Effector CD4-positive, alpha-beta T cell (primary cell): ENCODE measurements at places on chromosomes 6 and 20.

DNA sequence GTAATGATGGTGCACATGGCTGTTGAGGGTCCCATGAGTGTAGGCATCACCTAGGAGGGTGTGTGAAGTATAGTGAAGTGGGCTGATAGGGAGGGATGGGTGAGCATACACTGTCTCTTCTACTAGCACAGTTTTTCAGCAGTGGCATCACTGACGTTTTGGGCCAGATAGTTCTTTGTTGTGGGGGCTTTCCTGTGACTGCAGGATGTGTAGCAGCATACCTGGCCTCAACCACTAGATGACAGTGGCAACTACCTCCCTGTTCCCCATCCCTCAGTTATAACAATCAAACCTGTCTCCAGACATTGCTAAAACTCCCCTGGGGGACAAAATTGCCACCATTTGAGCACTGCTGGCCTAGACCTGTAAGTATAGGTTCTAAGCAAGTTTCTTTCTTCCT is 239.0 kb downstream of the FOXC1 start:
- no peak for DNase-seq

- no peak for DNase-seq
Measured at GRCh38 chr6:169169375-169169774, 84.3 kb downstream of the THBS2 start.

GRCh38 chr6:133547136-133547535 is 306.0 kb downstream of the EYA4 start:
- no peak for DNase-seq

GRCh38 chr20:48294196-48294595 is 508.9 kb upstream of the SULF2 start:
- DNase-seq = no peak

GRCh38 chr6:143468026-143468425 is 17.4 kb downstream of the PEX3 start:
- no peak for DNase-seq

DNA sequence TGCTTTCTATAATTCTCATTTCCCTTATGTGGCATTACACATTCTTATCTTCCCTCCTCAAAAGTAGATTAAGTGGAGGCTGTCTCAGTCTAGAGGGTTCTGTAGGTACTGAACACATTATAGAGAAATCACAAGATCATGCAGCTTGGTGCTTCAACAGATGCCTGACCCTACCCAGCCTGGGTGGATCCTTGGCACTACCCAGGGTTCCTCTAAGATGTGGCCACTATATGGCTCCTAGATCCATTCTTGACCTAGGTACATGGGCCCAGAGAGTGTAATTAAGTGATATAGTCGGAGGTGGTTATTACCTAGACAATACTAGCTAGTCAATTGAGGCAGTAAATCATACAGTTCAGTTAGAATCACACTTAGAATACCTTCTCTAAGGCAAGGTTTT is 213.9 kb downstream of the AKAP7 start:
- DNase-seq = no peak

- no peak for DNase-seq
Measured at GRCh38 chr20:53993310-53993709, 77.1 kb downstream of the BCAS1 start.

GRCh38 chr6:136887953-136888352 is 34.1 kb upstream of the SLC35D3 start:
- no peak for DNase-seq

DNA sequence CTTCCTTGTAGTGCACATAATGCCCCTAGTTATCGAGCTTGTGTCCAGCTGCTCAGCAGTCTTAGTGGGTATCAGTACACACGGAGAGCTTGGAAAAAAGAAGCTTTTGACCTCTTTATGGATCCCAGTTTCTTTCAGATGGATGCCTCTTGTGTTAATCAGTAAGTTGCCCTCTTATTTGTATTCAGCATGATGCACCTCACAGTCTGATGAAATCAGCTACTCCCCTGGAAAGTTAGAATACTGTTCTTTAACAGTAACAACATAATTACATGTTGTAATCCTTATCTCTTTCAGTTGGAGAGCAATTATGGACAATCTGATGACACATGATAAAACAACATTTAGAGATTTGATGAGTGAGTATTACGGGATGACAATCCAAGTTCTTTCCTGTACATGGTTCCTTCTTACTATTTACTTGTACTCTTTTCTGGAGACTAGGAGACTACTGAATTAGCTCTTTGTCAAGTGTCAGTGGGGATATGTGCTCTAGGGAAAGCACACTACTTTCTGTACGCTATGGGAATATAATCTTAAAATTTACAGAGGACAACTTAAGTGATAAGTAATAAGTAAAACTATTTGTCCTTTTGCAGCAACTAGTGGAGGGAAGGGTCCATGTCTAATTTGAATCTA is 39.1 kb downstream of the PGM3 start:
- no peak for DNase-seq

- DNase-seq = no peak
Measured at GRCh38 chr6:137550535-137550934, 56.3 kb upstream of the OLIG3 start.

- no peak for DNase-seq
Measured at GRCh38 chr20:4973330-4974097, 27.8 kb downstream of the SLC23A2 start.

DNA sequence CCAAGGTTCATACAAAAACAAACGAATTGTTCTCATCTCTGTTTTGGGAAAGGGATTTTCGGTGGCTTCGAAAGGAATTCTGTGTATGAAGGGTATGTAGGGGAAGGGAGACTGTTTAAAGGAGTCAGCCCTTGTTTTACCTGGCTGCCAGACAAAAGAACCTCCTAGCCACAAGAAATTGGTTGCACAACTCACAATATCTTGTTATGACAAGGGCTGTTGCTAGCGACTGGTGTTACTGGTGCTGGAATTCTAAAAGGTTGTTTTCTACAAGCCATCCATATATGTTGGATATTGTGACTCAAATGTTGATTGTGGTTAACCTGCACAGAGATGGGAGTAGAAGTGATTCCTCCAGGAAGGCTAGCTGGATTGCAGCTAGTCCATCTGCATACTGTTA is 34.6 kb upstream of the CITED2 start:
- DNase-seq = no peak

- DNase-seq = no peak
Measured at GRCh38 chr6:150654608-150655007, 54.9 kb downstream of the PLEKHG1 start.

DNA sequence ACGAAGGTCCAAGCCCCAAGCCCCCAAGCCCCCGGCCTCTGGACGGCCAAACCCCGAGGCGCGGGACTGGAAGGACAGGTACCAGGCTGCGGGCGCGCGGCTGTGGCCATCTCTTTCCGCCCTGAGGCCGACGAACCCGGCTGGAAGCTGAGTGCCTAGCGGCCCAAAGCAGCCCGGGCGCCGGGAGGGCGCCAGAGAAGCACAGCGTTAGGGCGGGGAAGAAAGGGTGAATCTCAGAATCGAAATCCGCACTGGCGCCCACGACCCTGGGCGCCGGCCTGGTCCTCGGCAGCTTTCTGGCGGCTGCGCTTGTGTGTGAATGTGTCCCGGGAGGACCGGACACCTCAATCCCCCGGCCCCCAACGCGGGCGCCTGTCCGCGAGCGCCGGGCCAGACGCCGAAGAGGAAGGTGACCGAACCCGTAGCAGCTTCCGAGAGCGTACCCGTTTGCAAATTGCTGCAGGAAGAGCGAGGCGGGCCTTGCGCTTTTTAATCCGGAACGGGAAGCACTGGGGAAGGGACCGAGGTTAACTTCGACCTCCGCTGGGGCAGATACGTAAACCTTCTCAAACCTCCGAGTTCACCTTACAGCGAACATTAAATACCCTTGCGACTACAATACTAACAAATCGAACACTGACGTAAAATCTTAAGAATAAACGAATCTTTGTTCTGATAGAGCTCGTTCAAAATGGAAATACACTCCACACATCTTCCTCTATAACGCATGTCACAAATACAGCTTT is 2.9 kb downstream of the NRN1 start:
- no peak for DNase-seq

DNA sequence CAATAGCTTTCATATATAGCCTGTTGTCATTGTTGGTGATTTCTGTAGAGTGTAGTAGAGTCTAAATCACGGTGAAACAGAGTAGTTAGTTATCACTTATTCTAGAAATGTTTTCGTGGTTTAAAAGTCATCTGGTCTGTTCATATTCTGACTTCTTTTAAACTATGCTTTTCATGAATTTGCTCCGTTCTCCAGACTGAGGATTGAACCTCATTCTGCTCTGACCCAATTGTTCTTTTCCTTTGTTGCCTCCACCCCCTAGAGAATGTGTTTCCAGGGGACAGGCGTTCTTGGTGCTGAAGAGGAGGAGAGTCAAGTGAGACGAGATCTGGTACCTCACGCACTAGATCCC is 748 bp upstream of the ZNF292 start:
- no peak for DNase-seq

- no peak for DNase-seq
Measured at GRCh38 chr6:110741517-110741916, 73.8 kb downstream of the CDK19 start.

GRCh38 chr6:142174703-142175102 is 27.6 kb downstream of the VTA1 start:
- no peak for DNase-seq

DNA sequence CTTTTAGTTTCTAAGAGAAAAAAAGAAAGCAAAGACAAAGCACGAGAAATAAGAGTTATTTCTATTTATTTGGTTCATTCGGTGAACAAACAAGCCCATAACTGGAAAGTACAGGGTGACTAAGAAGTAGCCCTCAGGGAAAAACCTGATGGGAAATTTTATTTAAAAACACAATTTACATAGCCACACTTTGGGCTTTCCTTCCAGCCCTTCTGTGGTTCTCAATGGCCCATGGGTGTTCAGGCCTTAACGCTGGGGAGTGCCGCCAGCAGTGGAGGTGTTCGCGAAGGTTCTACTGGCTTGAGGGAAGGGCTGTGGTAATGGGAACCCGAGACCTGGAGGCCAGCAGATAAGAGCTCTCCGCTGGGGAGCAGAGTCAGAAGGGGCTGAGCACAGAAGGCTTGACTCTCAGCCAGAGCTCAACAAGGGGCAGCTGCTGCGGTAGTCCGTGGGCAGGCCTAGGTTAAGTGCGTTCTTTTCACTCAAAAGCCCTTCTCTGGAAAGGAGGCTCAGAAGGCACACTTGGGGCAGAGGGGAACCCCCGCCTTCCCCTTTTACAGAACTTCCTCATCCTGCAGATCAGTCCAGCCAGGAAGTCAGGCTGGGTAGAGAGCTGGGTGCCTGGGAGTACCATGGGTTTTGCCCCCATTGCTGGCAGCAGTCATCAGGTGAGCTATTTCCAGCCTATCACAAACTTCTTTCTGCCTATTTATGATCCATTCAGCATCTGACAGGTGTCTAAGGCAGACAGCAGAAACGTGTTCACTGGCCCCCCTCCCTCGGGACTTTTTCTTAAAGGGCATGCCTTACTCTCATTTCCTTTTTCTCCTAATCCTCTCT is 8.8 kb upstream of the CD83 start:
- no peak for DNase-seq

DNA sequence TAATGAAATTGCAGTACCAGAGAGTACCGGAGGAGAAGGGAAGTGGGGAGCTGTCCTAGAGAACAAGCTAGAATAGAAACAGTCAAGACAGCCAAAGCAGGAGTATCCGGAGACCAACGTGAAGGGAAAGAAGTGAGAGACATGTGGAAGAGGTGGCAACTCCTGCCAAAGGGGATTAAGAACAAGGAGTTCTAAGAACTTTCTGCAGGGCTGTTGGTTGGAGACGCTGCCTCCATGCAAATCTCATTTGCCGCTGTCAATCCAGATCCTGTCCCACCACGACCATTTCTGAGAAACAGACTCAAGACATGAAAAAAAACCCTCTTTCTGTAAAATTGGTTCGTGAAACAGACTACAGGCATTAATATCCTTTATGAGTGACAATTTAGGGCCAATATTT is 595.7 kb downstream of the PTPRT start:
- DNase-seq = no peak

DNA sequence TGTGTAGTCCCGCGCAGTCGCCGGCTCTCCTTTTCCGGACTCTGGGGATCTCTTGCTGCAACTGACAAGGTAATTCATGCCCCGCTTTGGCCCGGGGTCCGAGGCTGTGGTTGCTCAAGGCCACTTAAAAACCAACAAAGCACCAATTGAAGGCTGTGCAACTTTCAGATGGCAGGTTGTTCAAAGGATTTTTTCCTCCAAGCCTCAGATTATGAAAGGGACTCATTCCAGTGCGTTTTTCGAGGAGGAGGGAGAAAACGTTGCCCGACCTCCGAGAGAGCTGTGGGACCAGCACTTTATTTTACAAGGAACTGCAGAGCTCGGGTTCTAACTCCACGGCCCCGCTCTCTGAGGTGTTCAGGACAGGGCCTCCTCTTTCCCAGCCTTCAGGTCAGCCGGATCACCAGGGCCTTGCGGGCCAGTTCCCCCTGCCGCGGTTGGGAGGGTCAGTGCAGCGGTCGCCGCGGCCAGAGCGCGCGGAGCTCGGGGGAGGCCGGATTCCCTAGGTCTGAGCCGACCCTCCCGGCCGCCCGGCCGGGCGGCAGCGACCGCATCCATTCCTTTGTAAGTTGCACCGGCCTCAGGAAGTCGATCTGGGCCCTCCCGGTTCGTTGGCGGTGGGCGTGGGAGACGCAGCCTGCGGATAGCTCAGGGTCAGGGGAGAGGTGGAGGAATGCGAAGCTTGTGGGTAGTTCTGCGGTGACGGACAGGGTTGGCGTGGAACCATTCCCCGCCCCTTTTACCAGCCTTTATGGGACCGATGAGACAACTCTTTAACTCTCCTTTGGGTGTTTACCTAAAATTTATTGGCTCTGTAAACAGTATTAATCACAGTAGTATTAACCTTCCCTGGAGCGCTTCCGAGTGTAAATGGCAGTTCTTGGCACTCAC is 1.6 kb downstream of the UTRN start:
- no peak for DNase-seq

GRCh38 chr6:87139236-87139635 is 16.1 kb upstream of the ZNF292 start:
- DNase-seq = peak; percentile 50

DNA sequence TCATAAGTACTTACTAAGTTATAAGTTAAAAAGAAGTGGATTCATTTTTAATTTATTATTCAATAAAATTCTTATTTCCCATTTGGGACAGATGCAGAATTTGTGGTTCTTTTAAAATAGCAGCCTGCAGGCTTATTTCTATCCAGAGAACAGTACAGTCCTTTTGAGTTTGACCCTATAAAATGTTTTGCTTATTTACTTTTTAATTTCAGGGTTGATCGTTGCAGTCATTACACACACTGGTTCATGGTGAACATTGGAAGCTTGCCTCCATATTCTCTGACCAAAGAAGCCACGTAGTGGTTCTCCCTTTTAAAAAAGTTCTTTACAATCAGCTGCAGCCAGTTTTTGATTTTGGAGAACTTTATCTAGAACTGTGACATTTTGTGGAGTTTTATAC is 122.9 kb upstream of the PDE7B start:
- DNase-seq = no peak

DNA sequence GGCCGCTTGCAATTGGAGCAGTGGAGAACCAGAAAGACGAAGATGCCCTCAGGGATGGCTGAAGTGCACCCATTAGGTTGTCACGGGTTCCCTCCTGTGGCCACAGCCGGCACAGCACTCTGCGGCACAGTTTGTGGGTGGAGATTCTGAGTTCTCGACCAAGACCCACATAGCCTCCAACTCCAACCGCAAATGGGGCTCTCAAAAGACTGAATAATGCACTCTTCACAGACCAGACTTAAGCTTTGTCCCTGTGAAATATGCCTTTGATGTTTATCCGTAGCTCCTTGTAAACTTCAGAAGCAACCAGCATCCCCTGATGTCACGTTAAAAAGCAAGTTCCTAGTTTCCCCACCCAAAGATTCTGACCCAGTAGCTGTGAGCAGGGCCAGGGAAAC is 934 bp upstream of the CST9 start:
- peak; percentile 33 for DNase-seq

GRCh38 chr6:154773610-154774089 is 40.4 kb downstream of the SCAF8 start:
- no peak for DNase-seq

- DNase-seq = no peak
Measured at GRCh38 chr6:151992091-151992490, 184.6 kb downstream of the ESR1 start.
